ENCODE measurements at places on chromosomes 12 and 14.

DNA sequence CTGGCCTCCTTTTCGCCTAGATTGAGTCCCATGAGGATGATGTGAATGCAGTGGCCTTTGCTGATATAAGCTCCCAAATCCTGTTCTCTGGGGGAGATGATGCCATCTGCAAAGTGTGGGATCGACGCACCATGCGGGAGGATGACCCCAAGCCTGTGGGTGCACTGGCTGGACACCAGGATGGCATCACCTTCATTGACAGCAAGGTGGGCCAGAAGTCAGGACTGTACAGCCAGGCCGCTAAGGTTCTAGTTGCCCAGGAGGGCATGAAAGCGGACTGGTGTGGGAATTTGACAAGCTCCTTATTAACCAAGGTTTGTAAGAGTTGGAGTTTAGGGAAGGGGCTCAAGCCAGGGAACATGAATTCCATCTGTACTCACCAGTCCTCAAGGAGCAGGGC, 4.9 kb upstream of the NRL start:
- DNase-seq = no peak

DNA sequence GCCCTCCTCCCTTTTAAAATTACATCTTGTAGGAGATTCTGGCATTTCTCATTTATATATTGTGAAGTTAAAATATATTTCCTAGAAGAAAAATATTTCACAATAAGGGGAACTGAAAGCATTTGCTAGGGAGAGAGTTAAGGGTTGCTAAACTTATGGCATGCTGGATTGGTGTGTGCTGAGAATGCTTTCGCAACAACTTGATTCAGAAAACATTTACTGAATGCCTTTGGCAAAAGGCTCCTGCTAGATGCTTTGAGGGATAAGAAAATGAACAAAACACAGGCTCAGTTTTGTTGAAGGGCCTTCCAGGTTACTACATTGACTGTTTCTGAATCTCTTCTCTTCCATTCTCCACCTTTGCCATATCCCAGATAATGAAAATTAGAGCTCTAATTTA, 67.5 kb downstream of the DIP2B start:
- no peak for DNase-seq

GRCh38 chr14:23588884-23589598, 10.5 kb upstream of the JPH4 start:
- DNase-seq = peak; percentile 87

DNA sequence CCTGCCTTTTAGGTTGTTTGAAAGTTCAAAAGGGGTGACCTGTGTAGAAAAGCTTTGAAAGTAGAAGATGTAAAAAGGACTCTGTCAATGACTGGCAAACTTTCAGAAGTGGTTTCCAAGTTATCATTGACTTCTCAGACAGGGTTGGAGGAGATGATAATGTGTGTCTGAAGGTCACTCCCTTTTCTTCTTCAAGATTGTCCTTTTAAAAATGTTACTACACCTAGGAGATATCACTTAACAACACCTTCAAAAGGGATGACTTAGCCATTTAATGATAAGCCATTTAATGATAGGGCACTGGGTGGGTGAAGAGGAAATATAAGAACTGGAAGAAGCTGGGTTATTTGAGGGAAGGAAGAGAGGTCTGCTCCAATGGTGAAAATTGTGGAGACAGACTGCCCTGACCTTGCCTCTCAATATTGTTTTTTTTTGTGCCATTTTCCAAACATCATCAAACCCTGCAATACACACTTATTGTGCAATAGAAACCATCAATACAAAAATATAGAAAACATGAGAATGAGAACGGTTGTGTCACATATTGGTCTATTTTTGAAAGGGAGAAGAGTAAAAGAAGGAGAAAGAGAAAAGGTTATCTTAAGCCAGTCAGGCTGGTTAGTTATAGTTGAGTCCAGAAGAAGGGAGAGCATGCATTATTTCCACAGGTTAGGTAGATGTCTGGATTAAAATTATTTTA, 38.8 kb downstream of the BEST3 start:
- no peak for DNase-seq

GRCh38 chr14:99769799-99770198, 23.4 kb upstream of the EML1 start:
- DNase-seq = no peak

DNA sequence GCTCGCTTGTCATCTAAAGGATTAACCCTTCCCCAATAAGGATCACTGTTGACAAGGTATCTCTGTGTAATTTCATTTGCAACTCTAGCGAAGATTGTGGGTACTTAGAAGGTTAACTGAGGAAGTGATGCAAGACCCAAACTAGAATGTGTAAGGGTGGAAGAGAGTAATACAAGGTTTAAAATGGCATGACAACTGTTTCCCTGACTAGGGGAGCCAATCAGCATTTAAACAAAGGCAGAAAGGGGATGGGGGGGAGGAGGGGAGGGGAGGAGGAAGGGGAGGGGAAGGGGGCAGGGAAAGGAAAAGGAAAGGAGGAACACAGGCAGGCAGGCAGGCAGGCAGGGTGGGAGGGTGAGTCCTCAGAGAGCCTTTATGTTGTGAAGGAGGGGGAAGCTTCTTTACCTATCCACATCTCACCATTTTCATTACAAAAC, 31.1 kb downstream of the NRDE2 start:
- no peak for DNase-seq
